ENCODE measurements at places on chromosomes 1 and 21.

DNA sequence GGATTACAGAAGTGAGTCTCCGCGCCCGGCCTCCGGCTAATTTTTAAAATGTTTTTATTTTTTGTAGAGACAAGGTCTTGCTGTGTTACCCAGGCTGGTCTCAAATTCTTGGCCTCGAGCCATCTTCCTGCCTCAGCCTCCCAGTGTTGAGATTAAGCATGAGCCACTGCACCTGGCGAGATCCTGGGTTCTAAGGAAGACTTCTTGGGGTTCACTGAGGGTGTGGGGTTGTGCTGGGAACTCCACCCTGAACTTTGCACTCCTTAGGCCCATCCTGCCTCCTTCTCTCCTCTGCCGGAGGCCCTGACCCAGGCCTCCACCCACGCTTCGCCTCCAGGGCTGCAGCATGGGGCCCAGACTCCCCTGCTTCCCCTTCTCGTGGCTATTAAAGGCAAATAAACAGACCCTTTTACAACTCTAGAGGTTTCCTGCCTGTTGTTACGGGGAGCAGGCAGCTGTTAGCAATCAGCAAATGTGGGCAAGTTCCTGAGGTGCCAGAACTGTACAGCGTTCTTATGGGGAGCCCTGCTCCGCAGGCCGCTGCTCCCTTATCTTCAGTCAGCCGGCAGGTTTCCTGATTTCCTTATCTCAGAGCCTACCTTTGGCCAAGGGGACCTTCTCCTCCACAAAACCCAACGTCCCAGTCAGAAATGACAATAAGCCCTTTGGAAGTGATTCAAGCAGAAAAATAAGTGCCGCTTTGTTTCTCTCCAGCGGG lies 41.0 kb upstream of the LIN9 start:
- DNase-seq = no peak

DNA sequence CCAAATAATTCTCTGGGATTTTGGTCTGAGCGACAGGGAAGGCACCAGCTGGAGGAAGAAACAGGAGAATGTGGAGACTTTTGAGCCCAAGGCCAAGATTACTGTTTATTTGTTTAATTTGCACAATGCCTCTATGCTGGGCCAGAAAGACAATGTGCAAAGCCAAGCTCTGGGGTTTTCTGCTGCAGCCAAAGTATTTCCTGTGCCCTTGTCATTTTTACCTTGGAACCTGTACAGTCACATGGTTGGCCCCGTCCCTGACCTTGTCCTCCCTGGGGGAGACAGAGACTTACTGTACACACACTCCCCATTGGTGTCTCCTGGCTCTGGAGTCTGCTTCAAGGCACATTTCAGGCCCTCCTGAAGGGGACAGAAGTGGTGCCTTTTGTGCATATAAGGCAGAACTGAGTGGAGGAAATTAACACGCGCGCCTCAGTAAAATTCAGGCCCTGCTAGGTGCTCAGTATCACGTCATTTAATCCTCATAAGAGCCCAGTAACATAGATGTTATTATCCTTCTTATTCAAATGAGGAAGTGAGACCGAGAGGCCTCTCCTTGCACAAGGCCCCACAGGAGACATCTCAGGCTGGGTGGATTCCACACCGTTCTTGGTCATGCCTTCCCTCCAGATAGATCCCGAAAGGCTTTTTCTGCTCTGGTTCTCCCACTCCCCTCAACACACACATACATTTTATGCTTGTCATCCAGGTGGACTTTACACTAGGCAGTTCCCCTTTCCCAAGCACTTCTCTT lies 21.1 kb downstream of the C1orf115 start:
- DNase-seq = no peak

DNA sequence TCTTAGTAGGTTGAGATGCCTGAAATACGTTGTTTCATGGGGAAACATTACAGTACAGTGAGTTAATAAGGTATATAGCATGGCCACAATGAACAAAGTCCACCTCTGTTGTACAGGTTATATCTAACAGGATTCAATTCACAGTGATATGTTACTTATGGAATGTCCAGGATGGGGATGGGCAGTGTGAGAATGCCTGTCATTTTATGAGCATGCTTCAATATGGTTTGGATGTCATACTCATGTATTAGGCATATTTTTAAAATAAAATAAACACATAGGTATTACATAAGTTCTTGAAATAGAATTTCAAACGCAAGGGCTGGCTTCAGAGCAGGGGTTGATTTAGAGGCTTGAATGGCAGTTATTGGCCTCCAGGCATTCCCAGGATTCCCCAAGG lies 6.1 kb upstream of the PHLDA3 start:
- no peak for DNase-seq

- DNase-seq = no peak
Observed at GRCh38 chr1:5891736-5892135, 100.5 kb downstream of the NPHP4 start.

GRCh38 chr1:163709636-163710035 lies 387.9 kb downstream of the NUF2 start:
- no peak for DNase-seq

GRCh38 chr1:153617663-153618062 lies 1.5 kb upstream of the S100A14 start:
- DNase-seq = peak; percentile 63
